Myometrial cell (primary cell): ENCODE measurements at places on chromosomes 2 and 18. TPM values are rescaled to one million over a fixed set of nuclear protein-coding genes. Genes with fewer than 3 reads are reported as not detected.

The EFHD1 gene
- total RNA-seq: not detected in 2 replicates

The SCN9A gene
- 15.0 and 15.2 TPM in 2 replicates for total RNA-seq

The SERPINB3 gene
- not detected in 2 replicates for total RNA-seq

The C2orf72 gene
- total RNA-seq: not detected in 2 replicates

The CASP8 gene
- 15.6 and 27.6 TPM in 2 replicates for total RNA-seq
